ENCODE measurements at places on chromosomes 1 and 21.

GRCh38 chr1:111611986-111612385, 7.6 kb upstream of the RAP1A start:
- DNase-seq, result no peak

DNA sequence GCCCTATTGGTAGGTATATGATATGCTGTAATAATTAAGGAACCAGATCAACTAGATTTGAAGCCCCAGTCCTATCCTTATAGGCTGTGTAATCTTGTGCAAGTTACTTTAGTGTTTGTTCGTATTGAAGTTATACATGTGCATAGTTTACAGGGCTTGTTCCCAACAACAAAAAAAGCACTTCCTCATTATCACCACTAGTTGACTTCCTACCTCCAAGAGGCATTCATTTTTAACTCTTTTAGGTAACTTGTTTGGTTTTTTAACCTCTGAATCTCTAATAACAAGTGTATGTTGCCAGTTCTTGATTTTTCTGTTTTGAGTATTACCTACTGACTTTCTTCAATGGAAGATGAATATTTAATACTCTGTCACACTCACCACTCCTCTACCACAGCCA, 71.9 kb downstream of the ST3GAL3 start:
- DNase-seq, result no peak

- DNase-seq, result no peak
These were observed 79.0 kb downstream of the NPHP4 start for GRCh38 chr1:5913078-5913845.

DNA sequence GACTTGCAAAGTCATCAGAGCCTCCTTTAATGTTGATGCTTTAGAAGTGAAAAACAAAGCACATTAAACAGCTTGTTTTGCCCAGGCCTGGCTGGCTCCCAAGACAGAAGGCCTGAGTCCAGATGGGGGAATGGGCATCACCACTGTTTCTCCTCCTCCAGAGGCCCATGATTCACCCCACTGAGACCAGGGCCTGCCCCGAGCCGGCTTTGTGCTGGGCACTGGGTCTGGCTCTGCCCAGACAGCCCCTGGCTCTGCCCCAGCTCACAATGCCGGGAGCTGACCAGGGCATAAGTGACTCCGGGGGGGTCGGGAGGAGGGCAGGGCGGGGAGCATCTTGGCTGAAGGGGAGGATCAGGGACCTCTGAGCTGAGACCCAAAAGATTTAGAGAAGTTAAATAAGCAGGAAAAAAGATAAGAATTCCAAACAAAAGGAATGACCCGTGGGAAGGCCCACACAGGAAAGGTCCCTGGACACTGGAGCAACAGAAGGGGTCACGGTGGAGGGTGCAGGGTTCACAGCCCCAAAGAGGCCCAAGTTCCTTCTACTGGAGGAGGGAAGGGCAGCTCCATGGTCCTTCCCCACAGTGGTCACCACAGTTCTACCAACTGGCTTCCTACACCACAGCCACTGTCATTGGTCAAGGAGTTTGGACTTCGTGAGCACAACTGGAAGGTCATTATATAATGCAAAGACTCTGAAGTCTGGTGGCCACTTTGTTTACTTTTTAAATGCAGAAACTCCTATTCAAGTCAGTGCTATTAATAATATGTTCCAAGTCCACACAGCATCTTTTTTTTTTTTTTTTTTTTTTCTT, 5.5 kb downstream of the C2CD2 start:
- no peak for DNase-seq

DNA sequence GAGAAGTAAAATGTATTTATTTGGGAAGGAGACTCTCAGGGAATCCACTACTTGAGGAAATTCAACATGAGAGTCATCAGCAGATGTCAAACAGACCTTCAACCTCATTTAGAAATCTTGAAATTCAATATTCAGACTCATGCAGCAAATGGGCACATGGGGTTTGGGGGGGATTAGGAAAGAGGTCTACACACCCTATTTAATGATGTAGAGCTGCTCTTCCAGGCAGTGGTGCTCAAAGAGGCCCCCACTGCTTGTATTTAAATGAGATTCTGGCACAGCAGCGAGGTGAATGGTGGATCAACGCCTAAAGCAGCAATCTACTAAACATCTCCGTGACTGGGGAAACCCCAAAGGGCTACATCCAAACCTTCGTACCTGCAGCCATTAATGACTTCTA, 213.2 kb upstream of the C8B start:
- no peak for DNase-seq

DNA sequence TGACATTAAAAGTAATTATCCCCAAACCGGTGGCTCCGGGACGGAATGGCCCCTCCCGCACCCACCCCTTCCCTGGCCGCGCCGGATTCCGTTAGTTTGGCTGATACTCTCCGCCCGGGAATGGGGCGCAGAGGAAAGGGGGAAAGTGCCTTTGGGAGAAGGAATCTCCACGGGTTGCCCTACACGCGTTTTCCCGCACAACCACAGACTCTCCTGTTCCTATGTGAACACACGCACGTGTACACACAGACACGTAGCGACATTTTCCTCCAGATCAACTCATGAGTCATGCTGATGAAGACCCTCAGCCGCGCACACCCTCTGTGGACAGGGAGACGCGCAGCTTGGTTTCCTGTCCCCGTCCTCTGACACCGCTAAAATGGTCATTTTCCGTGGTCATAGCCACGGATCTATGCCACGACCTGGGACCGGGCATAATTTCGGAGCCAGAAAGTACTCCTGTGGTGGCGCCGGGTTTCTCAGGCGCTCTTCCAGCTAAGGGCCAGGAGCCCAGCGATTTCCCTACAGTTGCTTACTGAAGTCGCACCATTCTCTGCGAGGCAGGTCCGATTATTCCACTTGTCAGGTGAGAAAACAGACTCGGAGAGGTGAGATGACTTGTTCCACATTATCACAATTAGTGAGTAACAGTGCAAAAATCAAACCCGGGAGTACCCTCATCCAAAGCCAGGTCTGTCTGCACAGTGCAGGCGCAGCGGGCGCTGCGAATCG, 4.0 kb upstream of the DMRTA2 start:
- no peak for DNase-seq

GRCh38 chr1:59107516-59107915, 189.4 kb upstream of the FGGY start:
- DNase-seq, result no peak

GRCh38 chr1:222613627-222614026, 4.3 kb upstream of the MIA3 start:
- DNase-seq, result no peak

- no peak for DNase-seq
These were observed 78.3 kb upstream of the KCNK2 start for GRCh38 chr1:215004121-215004827.

DNA sequence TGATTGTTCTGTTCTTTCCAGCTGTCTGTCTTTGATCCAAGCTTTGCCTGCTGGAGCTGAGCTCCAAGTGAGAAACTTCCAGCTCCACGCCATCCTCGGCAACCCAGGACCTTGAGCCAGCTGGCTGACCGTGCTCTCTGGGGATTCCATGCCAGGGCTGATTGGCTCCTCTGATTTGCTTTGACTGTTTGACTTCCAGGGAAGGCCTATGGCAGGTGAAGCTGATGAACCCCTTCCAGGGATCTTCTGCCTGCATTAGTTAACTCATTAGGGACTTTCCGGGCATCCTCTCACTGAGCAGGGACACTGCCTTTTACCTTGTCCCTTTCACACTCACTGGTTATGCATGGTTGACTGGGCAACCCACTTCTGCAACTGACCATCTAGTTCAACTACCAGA, 406.1 kb downstream of the RPS6KC1 start:
- no peak for DNase-seq

GRCh38 chr1:196306421-196306820, 301.8 kb downstream of the KCNT2 start:
- DNase-seq, result no peak

- DNase-seq, result no peak
These were observed 51.6 kb downstream of the LRRC40 start for GRCh38 chr1:70153739-70154138.

DNA sequence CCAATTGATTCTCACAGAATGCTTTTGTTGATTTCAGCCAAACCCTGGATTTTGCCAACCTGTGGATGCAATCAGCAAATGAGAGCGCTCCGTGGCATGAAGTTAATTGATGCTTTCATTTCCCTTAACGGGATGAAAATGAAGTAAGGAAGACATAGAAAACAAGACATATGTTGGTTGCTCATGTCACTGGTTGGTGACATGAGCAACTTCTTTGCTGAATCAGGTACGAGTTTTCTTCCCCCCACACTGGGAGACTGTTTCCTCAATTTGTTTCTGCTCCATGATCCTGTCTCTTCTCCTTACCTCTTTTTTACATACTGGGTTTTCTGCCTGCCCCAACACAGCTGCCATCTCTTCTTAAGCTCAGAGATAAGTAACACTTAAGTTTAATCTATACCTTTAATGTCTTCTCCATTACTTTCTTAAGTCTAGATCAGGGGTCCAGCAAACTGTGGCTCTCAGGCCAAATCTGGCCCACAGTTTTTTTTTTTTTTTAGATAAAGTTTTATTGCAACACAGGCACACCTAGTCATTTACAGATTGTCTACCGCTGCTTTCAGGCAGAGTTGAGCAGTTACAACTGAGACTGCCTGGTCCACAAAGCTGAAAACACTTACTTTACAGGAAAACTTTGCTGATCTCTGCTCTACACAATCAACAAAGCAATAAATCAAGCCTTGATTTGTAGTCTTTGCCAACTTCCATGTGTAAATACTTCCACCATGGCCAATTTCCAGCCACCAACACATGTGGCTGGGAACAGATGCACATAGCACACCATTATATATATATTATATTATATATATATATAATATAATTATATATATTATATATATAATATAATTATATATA, 13.3 kb downstream of the GPR157 start:
- no peak for DNase-seq

DNA sequence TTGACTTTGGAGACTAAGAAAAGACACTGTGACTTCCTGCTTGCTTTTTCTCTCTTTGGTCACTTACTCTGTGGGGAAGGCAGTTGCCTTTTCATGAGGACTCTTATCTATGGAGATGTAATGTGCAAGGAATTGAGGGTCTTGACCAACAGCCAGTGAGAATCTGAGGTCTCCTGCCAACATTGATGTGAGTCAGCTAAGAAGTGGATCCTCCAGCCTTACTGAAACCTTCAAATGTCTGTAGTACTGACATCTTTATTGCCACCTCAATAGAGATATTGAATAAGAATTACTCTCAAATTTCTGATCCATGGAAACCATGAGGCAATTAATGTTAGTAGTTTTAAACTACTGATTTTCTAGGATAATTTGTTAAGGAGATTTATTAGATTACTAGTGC, 598.4 kb downstream of the ADGRL2 start:
- no peak for DNase-seq

- DNase-seq, result no peak
These were observed 94.9 kb downstream of the RIPK4 start for GRCh38 chr21:41671859-41672542.

GRCh38 chr21:20949884-20950283, 48.3 kb upstream of the NCAM2 start:
- no peak for DNase-seq

GRCh38 chr21:25700741-25701140, 34.0 kb downstream of the ATP5PF start:
- no peak for DNase-seq

DNA sequence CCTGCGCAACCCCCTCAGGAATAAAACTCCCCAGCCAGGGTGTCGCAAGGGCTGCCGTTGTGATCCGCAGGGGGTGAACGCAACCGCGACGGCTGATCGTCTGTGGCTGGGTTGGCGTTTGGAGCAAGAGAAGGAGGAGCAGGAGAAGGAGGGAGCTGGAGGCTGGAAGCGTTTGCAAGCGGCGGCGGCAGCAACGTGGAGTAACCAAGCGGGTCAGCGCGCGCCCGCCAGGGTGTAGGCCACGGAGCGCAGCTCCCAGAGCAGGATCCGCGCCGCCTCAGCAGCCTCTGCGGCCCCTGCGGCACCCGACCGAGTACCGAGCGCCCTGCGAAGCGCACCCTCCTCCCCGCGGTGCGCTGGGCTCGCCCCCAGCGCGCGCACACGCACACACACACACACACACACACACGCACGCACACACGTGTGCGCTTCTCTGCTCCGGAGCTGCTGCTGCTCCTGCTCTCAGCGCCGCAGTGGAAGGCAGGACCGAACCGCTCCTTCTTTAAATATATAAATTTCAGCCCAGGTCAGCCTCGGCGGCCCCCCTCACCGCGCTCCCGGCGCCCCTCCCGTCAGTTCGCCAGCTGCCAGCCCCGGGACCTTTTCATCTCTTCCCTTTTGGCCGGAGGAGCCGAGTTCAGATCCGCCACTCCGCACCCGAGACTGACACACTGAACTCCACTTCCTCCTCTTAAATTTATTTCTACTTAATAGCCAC, 696 bp downstream of the TGFB2 start:
- no peak for DNase-seq

- no peak for DNase-seq
These were observed 309.2 kb upstream of the PRMT6 start for GRCh38 chr1:106747232-106747631.

DNA sequence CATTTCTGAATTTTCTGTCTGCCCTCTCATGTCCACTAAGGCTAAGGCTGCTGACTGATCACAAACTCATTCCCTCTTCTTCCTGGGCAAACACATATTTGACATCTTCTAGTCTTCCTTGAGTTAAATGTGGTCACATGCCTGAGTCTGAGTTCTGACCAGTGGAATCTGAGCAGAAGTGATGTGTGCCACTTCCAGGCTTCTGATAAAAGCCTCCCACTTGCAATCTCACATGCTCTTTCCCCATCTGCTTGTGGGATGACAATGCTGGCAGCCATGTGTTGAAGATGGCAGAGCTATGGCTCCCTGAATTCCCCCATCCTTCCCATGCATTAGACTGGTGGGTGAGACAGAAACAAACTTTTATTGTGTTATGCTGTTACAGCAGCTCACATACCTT, 149.9 kb upstream of the ZNF648 start:
- no peak for DNase-seq

DNA sequence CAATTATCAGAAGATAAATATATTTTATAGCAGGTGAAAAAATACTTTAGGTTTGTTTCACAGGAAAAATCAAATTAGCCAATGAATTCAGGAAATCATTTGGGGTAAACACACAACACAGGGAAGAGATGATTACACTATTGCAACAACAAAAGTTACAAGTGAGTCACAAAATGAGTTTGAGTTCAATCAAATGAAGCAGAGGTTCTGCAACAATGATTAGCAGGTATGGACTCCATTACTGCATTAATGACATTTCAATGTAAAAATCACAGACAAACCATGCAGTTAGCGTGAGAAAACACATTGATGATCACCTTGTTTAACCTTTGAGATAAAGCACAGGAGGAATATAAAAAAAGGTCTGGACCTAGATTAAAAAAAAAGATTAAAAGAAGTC, 9.7 kb downstream of the ADGRL4 start:
- DNase-seq, result no peak

DNA sequence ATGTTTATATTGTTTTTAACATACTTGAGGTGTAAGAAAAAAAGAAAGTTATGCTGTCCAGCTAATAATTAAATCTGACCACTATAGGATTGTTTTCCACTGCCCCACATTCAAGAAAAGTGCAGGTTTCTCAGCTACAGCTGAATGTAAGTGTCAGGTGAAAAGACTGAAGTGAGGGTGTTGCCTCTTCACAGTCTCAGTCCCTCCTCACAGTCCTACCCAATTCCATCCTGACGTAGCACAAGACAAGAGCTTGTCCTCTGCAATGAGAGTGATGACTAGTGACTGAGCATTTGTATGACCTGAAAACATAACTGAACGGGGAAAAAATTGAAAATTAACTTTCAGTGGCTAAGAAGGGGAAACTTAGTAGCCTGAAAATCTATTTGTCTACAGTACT, 1039.5 kb downstream of the ADGRL2 start:
- no peak for DNase-seq

Data from stimulated activated naive CD4-positive, alpha-beta T cell treated with Interleukin-2 at 50 U/mL for 16 hours (primary cell).